Smooth muscle cell of the umbilical artery (primary cell): ENCODE measurements at places on chromosomes 12 and 14. TPM values are rescaled to one million over a fixed set of nuclear protein-coding genes. Genes with fewer than 3 reads are reported as not detected.

Gene SLC17A8
- not detected in 2 replicates for total RNA-seq

Gene PIP4P1
- 17.3 and 20.2 TPM in 2 replicates for total RNA-seq

Gene DHRS2
- 1.3 and 3.9 TPM in 2 replicates for total RNA-seq

Gene GAS2L3
- total RNA-seq, result 4.5 and 18.4 TPM in 2 replicates

Gene KCNMB4
- total RNA-seq, result 2.7 and 3.0 TPM in 2 replicates

Gene SERPINA10
- not detected in 2 replicates for total RNA-seq

Gene SDR9C7
- not detected in 2 replicates for total RNA-seq

Gene LRFN5
- total RNA-seq, result 5.6 and 9.2 TPM in 2 replicates

Gene ANKRD13A
- total RNA-seq, result 58.8 and 115 TPM in 2 replicates

Gene LTBP2
- 334 and 905 TPM in 2 replicates for total RNA-seq

Gene GPX2
- not detected in 2 replicates for total RNA-seq

Gene CLEC2A
- total RNA-seq, result not detected in 2 replicates

Gene SAMD15
- 0.88 and 1.8 TPM in 2 replicates for total RNA-seq

Gene PTCSC3
- not detected in 2 replicates for total RNA-seq

Gene ADCY4
- 0.59 and 0.97 TPM in 2 replicates for total RNA-seq

Gene ANO2
- under 0.01 and 0.23 TPM in 2 replicates for total RNA-seq

Gene LMNTD1
- 0.51 TPM in 1 of 2 replicates, not detected in the other for total RNA-seq

Gene LAG3
- 0.05 TPM in 1 of 2 replicates, not detected in the other for total RNA-seq

Gene FOXM1
- 1.2 and 9.9 TPM in 2 replicates for total RNA-seq

Gene GPR68
- total RNA-seq, result 6.8 and 10.1 TPM in 2 replicates

Gene PLBD1
- total RNA-seq, result 1.2 and 2.1 TPM in 2 replicates

Gene DENR
- 26.1 and 36.2 TPM in 2 replicates for total RNA-seq

Gene CRACR2A
- 0.78 TPM in 1 of 2 replicates, not detected in the other for total RNA-seq

Gene LRRK2
- 1.7 and 2.4 TPM in 2 replicates for total RNA-seq

Gene FBLN5
- total RNA-seq, result 20.4 and 31.5 TPM in 2 replicates

Gene LRRIQ1
- total RNA-seq, result 0.30 and 0.69 TPM in 2 replicates

Gene ORMDL2
- 16.1 and 19.9 TPM in 2 replicates for total RNA-seq

Gene MORN3
- 0.18 and 0.30 TPM in 2 replicates for total RNA-seq

Gene KRT83
- total RNA-seq, result not detected in 2 replicates

Gene PRDM4
- 25.5 and 26.9 TPM in 2 replicates for total RNA-seq

Gene ATP5MC2
- total RNA-seq, result 70.1 and 116 TPM in 2 replicates

Gene KRT79
- total RNA-seq, result not detected in 2 replicates

Gene BEGAIN
- total RNA-seq, result under 0.01 and 0.88 TPM in 2 replicates

Gene TAS2R43
- total RNA-seq, result 3.3 TPM in 1 of 2 replicates, not detected in the other

Gene TAS2R9
- total RNA-seq, result 0.30 and 0.37 TPM in 2 replicates

Gene RESF1
- total RNA-seq, result 14.8 and 27.4 TPM in 2 replicates

Gene BATF
- not detected in 2 replicates for total RNA-seq

Gene TAS2R8
- total RNA-seq, result not detected in 2 replicates

Gene LIN7A
- total RNA-seq, result 9.9 and 40.4 TPM in 2 replicates

Gene SUSD6
- 16.4 and 17.8 TPM in 2 replicates for total RNA-seq

Gene OR6C65
- not detected in 2 replicates for total RNA-seq

Gene STAC3
- not detected in 2 replicates for total RNA-seq

Gene RNASE7
- total RNA-seq, result not detected in 2 replicates

Gene PHETA1
- 7.7 and 12.0 TPM in 2 replicates for total RNA-seq
